Stimulated activated CD8-positive, alpha-beta memory T cell treated with anti-CD3 and anti-CD28 coated beads, Interleukin-15, amount 100 ng/mL, for 4 hours (primary cell): ENCODE measurements at places on chromosomes 12 and 14.

DNA sequence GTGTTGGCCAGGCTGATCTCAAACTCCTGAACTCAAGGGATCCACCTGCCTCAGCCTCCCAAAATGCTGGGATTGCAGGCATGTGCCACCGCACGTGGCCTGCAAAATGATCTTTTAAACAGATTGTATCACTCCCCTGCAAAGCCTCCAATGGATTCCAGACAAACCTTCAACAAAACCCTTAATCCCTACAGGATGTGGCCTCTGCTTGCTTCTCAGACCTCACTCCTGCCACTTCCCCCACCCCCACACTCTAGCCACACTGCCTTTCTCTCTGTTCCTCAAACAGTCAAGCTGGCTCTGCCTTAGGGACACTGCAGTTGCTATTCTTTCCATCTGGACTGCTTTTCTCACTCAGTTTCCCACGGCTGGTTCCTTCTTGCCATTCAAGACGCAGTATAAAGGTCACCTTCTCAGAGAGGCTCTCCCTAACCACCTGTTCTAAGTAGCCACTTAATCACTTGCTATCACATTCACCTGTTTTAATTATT, 47.3 kb upstream of the TMED10 start:
- DNase-seq, result no peak

DNA sequence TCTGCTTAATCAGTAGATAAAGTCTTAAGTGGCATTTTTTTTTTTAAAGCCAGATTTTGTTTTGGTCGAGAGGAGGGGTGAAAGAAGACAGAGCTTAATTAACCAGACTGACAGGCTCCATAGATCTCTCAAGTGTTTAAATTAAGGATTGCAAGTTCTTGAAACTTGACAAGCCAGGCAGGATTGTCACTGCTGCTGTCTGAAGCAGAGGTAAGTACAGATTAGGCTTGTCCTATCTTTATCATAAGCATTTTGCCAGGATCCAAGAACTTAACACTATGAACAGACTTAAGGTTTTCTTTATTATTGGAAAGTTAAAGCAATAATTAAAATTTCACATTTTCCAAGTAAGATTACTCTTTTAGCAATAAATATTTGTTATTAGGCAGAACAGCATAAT, 179.6 kb upstream of the LMO3 start:
- no peak for DNase-seq

DNA sequence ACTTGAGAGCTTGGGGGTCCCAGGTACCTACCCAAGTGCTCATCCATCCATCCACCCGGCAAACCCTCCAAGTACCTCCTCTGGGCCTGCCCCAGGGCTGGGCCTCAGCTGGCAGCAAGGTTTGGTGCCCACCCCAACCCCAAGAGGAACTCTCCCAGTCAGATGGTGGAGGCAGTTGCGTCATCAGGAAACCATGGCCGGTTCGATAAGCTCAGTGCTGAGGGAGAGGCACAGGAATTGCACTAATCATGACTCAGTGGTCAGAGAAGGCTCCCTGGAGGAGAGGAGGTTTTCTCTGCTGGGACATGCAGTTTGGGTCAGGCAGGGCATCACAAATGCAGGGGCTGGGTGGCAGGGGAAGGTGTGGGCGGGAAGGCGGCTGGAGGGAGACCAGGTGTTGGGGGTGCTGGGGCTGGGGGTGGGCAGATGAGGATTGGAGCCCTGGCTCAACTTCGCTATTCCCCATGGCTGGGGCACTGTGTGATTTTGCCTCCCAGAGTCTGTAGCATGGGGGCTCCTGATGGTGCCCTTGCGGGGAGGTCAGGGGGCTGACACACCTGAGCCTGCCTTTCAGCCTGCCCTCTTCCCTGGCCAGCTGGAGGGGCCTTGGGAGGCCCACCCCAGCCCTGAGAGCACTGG, 32.2 kb downstream of the SH2B3 start:
- DNase-seq, result no peak

DNA sequence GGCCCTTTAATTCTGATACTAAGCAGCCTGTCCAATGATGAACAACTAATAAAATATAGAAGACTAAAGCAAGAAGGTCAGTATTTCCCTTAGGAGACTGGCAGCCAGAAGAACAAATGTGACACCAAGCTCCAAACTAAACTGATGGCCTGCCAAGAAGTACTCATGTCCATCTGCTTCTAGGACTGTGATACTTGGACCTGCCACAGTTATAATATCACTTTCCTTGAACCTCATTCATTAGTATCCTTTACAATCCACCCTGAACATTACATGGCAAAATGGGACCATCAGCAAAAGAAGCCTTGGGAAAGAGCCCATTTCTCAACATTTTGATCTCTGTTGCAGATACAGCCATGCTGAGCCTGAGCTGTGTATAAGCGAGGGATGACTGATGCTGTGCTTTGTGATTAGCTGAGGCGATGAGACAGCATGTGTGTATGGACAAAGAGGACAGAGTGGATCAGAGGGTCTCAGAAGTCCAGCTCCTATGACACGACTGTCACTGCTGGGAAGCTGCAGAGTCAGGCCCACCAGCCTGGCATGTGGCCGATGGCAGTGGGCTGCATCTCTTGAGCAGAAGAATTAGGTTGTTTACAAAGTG, 73.9 kb downstream of the TGFB3 start:
- DNase-seq, result no peak

DNA sequence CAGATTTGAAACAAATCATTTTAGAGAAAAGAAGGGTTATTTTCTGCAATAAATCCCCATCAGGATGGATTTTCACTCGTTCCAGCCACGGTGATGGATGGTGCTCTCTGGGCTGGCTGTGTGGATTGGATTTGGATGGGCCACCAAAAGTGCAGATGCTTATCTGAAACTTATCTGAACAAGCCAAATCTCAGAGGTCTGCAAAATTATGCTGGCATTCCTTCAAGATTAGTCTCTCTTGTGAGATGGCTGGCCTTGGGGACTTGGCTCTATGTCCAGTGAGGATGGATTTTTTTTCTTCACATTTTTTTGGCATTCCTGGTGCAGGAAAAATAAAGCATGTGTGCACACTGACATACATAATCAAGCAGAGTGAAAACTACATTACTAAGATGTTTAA, 341.9 kb downstream of the GXYLT1 start:
- DNase-seq, result no peak
